Suprapubic skin (tissue), 4 donors: ENCODE measurements at places on chromosomes 6 and 20.

DNA sequence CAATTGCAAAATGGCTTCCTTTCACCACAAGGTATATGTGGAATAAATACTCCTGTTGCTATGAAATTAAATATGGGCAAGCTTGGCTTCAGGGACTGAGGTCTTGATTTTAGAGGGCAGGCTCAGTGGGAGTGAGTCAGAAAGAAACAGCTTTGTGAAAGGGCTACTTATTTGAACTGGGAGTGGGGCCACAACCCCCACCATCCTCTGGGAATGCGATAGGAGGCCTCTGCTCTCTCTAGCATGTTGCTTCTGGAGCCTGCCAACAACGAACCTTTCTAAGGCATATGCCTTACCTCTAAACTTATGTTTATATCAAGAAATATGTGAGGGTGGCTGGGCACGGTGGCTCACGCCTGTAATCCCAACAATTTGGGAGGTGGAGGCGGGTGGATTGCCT lies 149.7 kb downstream of the LRRC1 start:
- DNase-seq, result no peak

GRCh38 chr20:2338411-2339066 lies 42.2 kb upstream of the TGM6 start:
- DNase-seq, result no peak

DNA sequence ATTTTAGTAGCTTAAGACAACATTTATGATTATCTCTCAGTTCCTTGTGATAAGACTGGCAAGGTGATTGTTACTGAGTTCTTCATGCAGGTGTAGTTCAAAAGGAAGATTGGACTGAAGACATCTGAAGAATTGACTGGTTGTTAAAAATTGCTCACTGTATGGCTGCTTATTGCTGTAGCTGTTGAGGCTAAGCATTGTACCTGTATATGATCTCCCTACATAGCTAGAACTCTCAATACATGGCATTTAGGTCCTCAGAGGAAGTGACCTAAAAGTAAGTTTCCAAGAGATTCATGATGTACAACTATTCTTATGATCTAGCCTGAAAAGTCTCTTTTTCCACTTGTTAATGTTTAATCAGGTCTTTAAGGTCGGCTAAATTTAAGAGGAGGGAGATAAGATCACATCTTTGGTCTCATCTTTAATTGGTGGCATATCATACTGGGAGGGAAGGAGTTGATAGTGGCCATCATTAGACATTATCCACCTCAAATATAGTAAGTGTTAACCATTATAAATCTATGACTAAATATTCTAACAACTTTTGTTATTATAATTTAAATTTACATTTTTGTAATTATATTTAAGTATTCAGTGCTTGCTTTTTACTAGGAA lies 401.2 kb upstream of the EPHA7 start:
- no peak for DNase-seq

GRCh38 chr20:17197041-17197440 lies 29.8 kb upstream of the PCSK2 start:
- DNase-seq, result no peak

DNA sequence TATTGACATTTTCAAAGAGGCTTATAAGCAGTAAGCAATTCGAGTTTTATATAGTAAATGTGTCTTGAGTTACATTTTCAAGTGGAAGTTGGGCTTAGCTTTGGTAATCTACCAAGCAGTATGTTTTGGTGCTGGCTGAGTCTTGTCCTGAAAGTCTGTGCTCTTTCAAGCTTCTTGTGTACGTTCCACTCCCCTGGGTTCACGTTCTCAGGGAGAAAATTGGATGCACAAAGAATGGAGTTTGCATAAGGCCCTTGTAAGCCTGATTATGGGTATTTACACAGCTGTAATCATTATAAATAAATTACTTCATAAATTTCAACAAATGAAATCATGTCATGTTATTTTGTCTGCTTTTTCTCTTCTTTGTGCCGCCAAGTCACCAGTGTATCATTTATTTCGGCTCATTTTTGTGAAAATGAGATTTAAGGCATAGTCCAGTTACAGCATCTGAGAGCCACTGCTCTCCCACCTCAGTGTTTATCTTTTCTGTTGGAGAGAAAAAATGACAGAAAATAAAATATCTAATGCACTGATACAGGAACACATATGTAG lies 262.5 kb downstream of the BTBD3 start:
- no peak for DNase-seq

- DNase-seq, result no peak
Observed at GRCh38 chr6:14288910-14289309, 171.3 kb downstream of the CD83 start.

- DNase-seq, result no peak
Observed at GRCh38 chr6:104014163-104014959, 845.4 kb downstream of the HACE1 start.

DNA sequence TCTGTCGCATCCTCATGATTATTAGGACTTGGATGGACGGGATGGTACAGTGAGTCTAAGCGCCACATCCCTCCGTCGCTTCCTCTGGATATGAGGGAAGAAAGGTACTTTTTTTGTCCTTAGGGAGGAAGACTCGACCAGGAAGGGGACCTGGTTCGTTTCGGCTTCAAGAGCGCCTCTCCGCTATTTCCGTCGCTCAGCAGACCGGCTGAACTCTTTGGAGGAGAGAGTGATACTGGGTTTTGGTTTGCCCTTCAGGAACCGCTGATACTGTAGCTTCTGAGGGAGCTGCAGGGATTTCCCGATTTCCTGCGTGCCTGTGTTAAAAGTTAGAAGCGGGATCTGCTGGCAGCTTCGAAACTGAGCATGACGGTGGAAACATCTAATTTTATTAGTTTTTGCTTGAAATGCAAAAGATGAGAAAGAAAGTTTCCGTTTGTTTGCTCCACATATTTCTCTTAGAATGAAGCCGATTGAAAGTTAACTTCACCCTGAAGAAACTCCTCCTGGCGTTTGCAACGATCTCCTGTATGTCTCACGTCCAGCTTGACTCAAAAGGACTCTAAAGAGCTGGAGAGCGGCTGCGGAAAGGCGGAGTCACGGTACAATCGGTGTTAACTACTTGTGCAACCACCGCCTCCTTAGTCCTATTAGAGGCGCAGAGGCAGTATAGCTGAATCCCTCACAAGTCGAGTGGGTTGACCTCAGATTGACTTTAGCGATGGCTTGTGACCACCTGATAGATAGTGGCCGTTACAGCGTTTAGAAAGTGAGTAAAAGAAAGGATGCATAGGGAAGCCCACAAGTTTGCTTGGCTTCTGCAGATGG lies 129.4 kb downstream of the TRIM27 start:
- no peak for DNase-seq

- DNase-seq, result no peak
Observed at GRCh38 chr20:19289451-19289850, 77.0 kb downstream of the SLC24A3 start.

DNA sequence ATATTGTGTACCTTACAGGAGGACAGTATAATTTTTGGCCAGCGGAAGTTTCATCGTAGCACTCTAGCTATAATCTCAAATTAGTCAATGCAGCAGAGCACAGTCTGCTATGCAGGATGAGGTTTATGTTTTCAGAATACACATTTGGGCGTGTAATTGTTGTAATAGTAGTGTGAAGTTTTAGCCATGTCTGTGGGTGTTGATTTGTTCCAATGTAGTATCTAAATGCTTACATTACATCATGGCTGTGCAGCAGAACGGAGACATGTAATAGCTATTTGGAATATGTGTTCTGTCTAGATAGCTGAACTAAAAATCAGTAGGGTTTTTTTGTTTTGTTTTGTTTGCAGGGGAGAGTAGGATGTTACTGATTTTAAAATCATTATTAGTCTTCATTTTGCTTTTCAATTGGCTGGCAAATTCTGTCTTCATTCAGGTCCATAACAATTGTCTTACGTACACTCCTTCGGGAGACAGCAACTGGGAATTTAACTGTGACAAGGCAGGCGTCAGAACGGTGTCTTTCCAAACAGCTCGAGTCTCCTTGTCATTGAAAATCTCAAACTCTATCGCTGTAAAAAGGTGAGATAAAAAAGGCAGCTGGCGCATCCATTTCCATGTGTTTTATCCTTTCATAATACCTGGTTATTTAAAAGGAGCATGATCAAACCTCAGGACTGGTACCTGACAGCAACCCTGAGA lies 65.1 kb upstream of the CDH4 start:
- DNase-seq, result no peak

- DNase-seq, result no peak
Observed at GRCh38 chr6:57207872-57208271, 14.2 kb downstream of the RAB23 start.

- DNase-seq, result peak; percentile 13
Observed at GRCh38 chr20:57491373-57491772, 33.6 kb downstream of the CTCFL start.

DNA sequence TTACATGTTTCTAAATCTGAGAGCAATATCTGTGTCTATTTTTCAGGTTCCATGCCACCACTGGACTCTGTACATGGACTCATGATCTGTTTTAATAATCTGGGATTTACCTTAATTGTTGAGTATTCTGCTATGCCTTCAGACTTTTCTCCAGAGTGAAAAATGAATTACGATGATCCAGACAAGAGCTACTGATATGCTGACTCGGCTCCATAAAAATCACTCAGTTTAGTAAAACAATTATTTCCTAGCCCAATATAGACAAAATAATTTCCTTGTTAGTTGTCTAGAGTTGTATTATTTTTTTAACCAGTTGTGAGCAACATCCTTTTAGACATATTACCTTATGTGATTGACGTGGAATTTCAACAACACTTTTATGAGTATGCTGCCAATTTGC lies 736.8 kb downstream of the RFPL4B start:
- DNase-seq, result no peak

DNA sequence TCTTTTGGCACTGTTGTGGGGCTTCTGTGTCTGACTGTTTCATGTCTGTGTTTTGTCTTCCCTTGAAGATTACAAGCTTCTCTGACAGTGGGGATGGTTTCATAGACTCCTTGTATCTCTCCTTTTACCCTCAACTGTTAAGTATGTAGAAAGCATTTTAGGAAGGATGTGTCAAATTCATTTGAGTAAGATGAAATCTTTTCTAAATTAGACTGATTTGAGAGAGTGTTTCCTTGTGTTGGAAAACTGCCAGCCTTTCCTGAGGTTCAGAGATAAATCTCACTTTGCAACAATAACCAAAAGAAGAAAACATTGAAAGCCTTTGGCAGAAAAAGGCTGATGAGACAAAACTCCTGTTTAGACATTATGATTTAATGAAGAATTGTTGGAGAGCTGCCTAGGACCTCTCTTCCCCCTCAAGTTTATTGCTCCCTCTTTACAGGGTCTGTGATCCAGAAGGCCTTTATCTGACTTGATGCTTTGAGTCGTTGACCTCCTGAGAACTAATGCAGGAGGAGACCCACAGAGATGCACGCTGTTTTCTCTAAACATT lies 68.3 kb downstream of the ANKS1A start:
- DNase-seq, result no peak

- DNase-seq, result peak; percentile 60
Observed at GRCh38 chr6:141326426-141326825, 806.3 kb upstream of the GJE1 start.

DNA sequence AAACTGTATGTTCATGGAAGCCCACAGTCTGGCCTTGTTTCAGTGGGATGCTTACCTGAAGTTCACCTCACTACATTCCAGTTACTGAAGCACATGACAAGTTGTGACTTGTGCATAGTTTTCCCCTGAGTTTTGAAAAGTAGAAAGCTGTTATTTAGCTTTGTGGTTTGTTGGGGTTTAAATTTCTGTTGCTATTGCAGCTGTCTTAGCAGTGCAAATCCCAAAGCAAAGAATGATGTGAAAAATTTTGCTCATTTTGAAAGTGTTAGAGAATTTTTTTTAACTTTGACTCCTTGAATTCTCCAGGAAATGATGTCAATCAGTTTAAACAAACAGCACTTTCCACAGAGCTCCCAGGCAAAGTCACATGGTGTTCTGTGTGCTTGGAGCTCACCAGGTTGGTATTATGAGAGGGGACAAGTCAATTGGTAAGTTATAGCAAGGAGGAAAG lies 268.4 kb downstream of the ADGRG6 start:
- DNase-seq, result no peak

- DNase-seq, result no peak
Observed at GRCh38 chr20:50903353-50904051, 27.7 kb downstream of the ADNP start.

DNA sequence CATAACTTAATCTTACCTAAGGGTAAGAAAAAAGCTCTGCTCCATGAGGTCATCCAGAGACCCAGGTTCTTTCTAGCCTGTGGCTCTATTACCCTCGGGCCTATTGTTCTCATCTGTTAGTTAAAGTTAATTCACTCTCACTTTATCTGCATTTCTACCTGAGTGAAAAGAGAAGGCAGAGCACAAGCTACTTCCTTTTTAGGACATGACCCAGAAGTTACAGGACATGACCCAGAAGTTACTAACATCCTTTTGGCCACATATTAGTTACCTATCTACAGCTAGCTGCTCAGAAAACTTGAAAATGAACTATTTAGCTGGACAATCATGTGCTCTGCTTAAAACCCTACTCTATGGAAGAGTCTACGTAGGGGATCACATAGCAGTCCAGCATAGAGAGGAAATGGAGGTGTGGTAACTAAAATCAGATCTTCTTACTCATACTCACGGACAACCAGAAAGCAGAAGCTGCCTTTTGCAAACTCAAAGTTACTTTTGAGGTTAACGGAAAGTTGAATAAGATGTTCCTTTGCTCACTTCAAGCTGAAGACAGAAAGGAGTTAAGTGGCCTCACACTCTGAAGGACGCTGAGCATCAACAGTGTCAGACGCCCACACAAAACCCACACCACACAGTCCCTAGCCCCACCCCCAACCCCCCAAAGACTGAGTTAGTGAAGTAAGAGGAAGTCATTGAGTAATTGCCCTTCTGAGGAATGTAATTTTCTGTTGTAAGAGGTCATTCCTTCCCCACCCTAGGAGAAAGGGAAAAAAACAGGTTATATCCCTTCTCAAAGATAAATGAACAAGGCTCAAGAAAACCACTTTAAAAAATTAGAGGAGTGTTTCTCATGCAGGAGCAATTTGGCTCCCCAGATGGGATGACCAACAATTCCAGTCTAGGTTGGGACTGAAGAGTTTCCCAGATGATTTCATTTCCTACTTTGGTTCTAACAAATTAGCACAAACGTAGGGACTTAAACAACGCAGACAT lies 45.9 kb upstream of the TAB2 start:
- DNase-seq, result no peak

DNA sequence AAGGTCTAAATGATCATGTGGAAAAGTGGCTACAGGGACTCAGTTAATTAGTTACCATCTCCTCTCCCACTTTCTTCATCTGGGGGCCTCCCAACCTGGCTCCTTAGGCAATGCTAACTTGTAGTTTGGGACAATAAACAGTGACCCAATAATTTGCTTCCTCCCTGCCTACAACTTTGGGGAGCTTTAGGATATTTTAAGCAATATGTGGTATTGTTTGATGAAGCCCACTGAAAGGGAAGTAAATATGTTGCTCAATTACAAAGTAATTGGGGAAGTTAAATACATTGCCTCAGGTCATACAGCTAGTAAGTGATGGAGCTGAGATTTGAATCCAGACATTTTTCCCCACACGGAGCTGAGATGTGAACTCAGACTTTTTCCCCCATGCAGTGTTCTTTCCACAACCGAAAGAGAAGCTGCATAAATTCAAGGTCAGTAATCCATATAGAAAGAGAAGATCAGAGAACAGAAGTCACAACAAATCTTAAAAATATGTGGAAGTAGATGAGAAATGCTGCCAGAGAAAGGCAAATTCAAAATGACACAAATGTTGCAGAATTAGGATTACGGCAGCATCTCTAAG lies 26.6 kb downstream of the ZHX3 start:
- no peak for DNase-seq
